ENCODE measurements at places on chromosomes 7 and 10.

GRCh38 chr7:44772867-44773266, 23.6 kb upstream of the PPIA start:
- DNase-seq = no peak

- DNase-seq = no peak
Measured at GRCh38 chr10:1578392-1579140, 158.8 kb downstream of the ADARB2 start.

DNA sequence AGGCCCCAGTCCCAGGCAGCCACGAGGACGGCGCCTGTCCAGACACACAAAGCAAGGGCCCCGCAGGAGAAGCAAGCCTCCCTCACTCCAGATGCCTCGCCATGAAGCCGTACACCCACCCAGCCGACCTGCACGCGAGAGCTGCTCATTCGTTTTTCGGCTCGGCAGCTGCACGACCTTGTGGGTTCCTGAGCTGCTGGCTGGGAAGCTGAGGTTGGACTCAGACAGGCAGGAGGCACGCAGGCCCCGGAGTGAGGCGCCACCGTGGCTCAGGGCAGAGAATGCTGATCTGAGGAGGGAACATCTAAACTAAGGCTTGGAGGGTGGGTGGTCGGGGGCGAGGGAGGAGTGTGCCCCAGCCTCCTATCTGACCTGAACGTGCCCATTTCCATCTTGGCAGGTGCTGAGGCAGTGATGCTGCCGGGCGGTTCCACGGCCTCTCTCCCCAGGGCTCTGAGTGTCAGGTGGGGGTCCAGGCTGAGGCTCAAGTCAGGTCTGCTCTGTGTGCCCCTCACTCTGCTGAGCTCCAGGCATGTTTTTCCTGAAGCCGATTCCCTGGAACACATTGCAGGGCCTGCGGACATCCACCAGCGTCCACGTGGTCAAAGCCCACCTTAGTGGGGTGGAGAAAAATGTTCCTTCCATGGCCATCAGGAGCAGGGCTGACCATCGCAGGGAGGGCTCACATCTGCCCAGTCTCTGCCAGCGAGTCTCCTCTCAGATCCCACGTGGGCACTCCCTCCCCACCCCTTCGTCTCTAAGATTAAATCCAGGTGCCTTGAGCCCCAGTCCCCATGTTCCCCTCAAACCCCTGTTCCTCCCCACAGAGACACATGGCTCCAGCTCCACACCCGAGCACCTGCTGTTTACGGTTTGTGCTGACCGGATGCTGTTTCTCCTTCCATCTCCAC, 28.1 kb upstream of the FAM20C start:
- DNase-seq = no peak

GRCh38 chr7:155844526-155844925, 32.3 kb upstream of the SHH start:
- no peak for DNase-seq

DNA sequence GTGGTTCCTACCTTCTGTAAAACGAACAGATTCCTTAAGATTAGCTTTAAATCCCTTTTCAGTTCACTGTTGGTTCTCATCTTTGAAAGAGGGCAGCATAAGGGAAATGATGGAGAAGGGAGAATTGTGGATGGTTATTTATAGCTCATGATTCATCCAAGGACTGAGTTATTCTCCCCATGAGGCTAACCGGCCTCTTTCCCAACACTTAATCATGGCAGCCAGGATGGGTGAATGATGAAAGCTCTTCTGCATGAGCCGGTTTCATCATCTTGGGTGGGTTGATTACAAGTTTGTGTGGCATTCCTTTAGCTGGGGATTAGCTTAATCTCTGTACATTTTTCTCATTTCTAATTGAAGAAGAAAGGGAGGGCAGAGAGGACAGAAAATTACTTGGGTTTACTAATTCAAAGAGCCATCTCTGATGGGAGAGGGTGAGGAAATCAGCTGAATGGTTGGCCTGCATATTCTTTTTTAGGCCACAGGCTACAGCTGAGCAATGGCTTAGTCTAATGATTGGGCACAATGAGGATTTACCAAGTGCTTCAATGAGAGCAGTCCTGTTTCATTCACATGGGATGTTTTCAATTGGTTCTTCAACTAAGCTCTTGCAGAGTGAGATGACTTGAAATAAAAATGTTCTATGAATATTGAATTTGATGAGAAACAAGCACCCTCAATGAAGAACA, 250.0 kb downstream of the BMPER start:
- no peak for DNase-seq

- DNase-seq = no peak
Measured at GRCh38 chr10:34705563-34705962, 109.5 kb downstream of the PARD3 start.

DNA sequence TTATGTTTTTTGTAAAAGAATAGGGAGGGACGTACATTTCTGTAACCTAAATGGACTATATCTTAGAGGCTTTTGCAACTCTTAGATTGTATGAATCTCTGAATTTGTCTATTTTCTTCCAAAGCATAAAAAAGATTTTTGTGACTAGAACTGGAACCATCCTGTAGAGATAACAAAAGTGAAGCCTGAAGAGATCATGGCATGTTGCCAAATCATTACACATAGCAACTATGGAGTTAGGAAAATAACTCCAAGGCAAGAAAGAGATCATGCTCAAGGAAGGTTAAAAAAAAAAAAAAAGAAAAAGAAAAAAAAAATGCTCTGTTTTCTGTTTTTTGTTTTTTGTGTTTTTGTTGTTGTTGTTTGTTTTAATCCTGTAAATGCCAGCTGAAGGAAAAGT, 567.7 kb upstream of the ZWINT start:
- DNase-seq = no peak

GRCh38 chr7:21412410-21412851, 15.5 kb upstream of the SP4 start:
- DNase-seq = peak; percentile 27

DNA sequence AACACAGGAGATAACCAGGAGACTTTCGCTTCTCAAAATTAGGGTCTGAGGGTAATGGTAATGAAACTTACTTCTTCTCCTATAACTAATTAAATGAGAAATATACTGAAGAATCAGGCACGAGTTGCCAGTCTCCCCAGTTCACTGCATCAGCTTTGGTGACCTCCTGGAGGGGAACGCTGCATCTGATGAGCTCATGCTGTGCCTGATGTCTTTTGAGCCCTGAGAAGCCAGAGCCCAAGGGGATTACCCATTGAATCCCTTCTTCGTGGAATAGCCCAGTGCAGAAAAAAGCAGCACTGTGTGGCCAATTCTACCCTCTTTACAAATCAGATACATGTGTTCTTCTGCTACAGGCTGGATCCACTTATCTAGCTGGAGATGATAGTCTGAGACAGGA, 45.1 kb downstream of the CYP2C9 start:
- DNase-seq = no peak

- DNase-seq = peak; percentile 69
Measured at GRCh38 chr7:50362712-50363282, 58.3 kb downstream of the IKZF1 start.

DNA sequence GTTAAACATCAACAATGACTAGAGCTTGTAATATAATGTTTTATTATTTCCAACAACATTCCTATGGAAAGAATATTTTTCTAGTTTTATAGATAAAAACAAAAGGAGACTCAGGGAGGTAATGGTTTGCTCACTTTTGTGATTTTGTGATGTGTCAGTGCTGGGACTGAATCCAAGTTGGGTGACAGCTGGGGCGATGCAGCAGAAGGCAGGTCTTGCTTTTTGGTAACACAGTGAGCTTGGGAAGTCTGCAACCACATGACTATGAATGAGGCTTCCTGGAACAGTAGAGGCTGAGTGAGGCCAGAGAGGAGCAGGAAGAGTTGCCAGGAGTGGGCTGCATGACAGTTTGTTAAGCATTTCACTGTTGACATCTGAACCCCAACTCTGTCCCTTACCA, 4.9 kb upstream of the YKT6 start:
- no peak for DNase-seq

DNA sequence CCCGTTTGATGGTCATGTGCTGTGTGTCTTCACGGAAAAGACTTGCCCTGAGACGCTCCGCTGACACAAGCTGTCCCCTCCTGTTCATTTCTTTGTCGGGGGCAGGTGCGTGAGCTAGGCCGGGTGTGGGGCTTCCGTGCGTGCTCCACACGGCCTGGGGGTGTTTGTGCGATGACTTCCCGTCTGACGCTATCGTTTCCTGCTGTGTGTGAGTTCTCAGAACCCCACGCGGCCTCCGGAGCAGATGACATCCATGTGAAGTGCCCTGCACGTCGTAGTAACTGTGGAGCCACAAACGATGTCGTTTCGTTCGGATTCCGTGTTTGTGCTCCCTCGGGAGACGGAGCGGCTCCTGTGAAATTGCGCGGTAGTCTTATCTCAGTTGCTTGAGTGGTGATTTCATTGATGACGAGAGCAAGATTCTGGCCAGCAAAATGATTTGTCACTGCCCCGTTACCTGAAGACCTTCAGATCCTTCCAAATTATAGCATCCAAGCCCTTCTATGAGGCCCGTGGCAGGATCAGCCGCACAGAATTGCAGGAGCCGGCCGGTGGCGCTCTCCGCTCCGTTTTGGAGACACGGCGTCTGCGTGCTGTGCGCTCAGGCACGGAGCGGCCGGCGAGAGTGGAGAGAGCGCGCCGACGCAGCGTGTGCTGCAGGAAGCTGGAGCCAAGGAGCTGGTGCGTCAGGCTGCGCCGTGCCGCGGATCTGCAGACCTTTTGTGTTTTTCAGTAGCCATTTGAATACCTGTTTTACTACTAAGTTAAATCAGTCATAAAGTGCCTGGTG, 94.9 kb downstream of the NKX6-2 start:
- no peak for DNase-seq

- peak; percentile 10 for DNase-seq
Measured at GRCh38 chr7:2354939-2355704, 495 bp downstream of the EIF3B start.

GRCh38 chr7:85070967-85071628, 115.8 kb downstream of the SEMA3D start:
- DNase-seq = no peak

GRCh38 chr7:150439967-150440366, 10.5 kb upstream of the GIMAP8 start:
- no peak for DNase-seq

DNA sequence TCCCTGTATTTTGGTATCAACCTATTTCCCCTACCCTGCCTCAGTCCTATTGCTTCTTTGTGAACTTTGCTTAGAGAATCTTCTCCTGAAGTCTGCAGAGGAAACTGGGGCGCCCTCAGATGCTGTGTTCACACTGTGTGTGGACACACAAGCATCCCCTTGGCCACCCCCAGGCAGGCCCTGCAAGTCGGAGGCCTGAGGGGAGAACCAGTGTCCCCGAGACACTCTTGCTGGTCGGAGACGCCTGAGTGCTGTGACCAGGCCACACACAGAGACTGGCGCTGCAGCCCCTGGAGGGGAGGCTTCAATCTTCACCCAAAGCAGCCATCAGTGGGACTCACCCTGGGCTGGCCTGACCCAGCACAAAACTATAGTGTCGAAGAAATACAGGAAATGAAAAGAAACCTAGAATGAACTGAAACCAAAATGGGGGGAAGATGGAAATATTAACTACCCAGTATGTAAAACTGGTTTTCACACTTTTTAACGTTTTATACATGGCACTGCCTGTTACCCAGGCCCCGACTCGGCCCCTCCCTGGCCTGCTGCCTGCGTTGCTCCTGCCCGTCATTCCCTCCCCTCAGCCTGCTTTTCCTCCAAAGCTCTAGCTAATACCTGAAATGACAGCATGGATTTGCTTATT, 48.4 kb upstream of the FAM20C start:
- DNase-seq = no peak

DNA sequence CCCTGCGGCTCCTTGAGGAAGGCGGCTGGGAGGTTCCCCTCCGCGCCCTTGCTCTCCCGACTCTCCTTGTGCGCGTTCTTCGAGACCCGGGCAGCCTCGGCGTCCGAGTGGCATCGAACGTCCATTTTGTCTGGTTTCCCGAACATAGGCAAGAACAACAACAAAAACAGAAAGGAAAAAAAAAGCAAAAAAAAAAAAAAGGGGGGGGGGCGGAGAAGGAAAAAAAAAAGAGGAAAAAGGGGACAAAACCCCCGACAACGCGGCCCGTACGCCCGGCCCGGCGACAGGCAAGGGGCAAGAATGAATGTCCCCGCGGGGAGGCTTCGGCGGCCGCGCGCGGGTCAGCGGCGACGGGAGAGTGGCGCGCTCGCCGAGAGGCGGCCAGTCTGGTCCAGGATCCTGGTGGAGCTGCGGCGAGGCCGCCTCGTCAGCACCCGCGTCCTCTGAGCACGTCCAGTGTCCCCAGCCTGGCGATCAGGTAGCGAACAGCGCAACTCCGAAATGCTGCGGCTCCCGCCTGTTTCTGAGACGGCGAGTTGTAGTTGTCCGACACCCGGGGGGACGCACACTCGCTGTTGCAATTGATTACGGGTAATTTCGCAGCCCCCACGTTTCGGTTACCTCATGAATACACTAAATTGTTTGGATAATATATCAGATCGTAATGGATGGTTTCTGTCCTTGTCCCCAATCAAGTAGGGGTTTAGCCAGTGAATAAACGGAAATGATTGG, at the start of gene VAX1:
Gene VAX1, minus strand, starts transcription at position 360 of the 732 bp plus-strand sequence. Its CDS starts 214 bp downstream, at position 146.
- DNase-seq = no peak

DNA sequence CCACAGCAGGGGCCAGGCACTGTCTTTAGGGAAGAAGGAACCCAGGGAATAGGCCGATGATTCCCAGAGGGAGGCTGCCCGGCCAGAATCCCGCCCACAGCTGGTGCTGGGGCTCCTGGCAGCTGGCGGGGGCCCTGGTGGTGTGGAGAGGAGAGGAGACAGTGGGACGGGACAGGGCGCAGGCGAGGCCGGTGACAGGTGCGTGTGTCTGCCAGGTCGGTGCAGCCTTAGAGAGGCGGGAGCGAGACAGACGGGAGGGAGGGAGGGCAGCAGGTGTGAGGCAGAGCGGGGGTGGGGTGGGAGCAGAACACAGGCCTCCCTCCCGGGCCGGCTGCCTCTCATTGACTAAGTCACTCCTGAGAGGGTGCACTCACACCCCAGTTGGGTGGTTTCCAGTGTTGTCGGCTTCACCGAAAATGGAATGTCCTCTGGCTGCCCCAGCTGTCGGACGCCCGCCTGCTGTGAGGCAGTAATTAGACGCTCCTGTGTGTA, 55.2 kb downstream of the ELFN1 start:
- no peak for DNase-seq

- no peak for DNase-seq
Measured at GRCh38 chr10:24900888-24901685, 51.3 kb downstream of the PRTFDC1 start.

- no peak for DNase-seq
Measured at GRCh38 chr7:138025215-138026186, 23.6 kb upstream of the CREB3L2 start.

GRCh38 chr7:23093546-23093945, 12.0 kb upstream of the KLHL7 start:
- no peak for DNase-seq

- DNase-seq = no peak
Measured at GRCh38 chr10:62475551-62475950, 101.4 kb downstream of the ZNF365 start.

GRCh38 chr7:143385891-143386781, 5.0 kb downstream of the ZYX start:
- DNase-seq = peak; percentile 70

- DNase-seq = no peak
Measured at GRCh38 chr10:122856902-122857301, 11.2 kb upstream of the CUZD1 start.

DNA sequence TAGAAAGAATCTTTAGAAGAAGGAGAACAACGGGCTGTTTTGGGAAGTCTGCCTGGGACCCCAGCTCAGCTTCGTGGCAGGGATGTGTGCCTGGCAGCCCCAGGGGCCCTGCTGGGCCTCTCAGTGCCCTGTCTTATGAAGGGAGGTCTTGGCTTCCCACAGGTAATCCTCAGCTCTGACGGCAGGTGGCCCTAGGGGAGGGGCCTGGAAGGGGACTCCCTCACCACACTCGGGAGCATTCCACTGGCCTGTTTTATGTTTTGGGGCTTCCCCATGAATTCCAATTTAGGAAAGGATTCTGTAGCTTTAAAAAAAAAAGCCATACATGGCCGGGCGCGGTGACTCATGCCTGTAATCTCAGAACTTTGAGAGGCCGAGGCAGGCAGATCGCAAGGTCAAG, 3.0 kb upstream of the DMBT1 start:
- no peak for DNase-seq

Measured in activated CD4-positive, alpha-beta T cell treated with anti-CD3 and anti-CD28 coated beads, Interleukin-2, amount 10 ng/mL, durations not matched to agents 7 days and 5 days (primary cell).